ENCODE measurements at places on chromosomes 3 and 15.
A peak's percentile ranks its signal among the peaks of the same experiment; 100 is the strongest.

GRCh38 chr3:172040981-172041963, 1.9 kb downstream of the FNDC3B start:
- DNase-seq, result no peak

GRCh38 chr3:182735672-182736071, 57.6 kb upstream of the ATP11B start:
- DNase-seq, result no peak

GRCh38 chr15:77819048-77819850, 186.5 kb upstream of the LINGO1 start:
- no peak for DNase-seq

- no peak for DNase-seq
Measured at GRCh38 chr3:40337136-40338108, 27.9 kb downstream of the EIF1B start.

DNA sequence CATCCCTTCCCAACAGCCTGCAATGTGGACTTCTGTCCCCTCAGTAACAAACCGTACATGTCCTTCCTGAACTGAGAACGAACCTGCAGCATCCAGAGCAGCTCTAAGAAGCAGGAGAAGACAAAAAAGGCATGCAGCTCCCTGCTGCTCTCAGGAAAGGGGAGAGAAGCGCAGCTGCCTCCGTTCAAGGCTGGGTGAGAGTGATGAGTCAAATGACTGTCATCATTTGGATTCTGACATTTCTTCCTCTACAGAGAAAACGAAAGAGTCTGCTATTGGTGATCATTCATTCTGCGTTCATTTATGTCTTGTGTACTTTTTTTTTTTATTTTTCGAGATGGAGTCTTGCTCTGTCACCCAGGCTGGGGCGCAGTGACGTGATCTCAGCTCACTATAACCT, 677.8 kb downstream of the FHIT start:
- DNase-seq, result no peak

DNA sequence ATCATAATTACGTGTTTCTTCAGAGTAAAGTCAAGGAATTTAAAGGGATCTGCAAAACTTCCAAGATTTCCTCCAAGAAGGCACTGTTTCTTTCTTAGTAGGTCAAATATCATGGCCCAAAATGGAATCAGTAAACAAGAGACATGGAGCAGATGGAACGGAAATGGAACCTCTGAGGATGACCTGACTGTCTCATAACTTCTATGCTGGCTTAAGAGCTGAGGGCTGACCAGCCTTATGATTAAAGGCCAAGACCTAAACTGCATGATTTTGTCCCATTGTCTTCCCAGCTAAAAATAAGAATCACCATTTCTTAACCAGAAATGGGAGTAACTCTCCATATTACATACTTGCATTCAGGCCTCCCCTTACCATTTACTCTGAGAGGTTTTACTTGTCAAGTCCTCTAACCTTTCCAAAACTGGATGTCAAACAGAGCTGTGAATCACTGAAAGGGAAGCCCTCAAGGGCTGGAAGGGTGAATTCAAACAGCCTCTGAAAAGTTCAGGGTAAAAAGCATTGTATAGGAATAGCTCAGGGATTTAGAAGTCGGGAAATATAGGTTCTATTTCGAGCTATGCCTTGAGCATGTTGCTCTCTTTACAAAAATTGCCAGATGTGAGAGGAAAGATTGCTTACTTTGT, 103.7 kb downstream of the MEIS2 start:
- no peak for DNase-seq

GRCh38 chr3:119343719-119344118, 49.5 kb downstream of the ARHGAP31 start:
- no peak for DNase-seq

GRCh38 chr3:62755285-62755684, 119.9 kb downstream of the CADPS start:
- DNase-seq, result no peak

DNA sequence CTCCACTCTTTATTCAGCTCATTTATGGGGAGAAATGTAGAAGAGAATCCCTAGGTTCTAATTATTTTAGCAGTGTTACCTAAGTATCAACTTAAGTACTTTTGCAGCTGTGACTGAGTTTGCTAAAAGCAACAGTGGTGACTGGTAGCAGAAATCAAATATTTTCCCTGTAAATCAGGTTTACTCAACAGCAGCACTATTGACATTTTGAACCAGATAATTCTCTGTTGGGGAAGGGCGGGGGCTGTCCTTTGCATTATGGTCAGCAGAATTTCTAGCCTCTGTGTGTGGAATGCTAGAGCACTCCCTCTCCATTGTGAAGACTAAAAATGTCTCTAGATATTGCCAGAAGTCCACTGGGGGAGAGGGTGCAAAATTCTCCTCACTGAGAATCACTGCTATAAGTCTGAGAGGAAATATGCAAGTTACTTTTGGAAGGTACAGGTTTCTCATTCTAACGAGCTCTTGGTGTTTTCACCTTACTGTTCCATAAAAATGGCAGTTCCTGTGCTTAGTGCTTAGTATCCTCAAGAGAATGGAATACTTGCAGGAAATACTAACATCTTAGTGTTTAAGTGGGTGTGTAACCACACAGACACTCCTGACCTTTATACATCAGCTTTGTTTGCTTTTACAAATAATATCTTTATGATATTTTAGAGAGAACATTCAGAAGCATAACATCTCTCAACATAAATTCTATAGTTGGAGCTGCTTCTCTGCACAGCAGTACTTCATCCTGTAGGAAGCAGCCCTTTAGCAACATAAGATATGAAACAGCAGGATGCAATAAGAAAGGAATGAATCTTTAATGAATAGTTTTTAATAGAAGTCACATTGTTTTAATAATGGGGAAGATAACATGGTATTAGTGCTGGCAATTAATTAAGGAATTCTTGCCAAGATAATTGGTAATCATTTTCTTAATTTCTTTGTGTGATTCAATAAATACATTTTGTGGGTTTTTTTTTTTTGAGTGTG, 246.5 kb upstream of the GOLIM4 start:
- no peak for DNase-seq

GRCh38 chr15:50613600-50613999, 67.1 kb upstream of the USP50 start:
- DNase-seq, result no peak

DNA sequence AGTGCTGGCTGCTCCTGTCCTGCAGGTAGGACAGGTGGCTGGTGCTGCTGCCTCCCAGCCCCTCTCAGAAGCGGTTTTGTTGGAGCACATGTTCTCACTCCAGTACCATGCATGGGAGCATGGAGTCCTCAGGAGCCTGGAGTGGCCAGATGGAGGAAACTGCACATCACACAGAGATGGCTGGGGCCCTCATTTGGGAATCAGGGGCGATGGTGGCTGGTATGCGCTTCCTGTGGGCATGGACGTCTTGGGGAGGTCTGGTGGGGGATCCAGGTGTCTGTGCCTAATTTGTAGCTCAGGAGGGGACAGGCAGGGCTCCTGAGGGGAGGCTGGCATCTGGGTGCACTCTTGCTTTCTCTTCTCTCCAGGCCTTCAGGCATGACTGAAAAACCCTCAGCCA, 168.2 kb downstream of the KLF13 start:
- DNase-seq, result no peak

- no peak for DNase-seq
Measured at GRCh38 chr3:42685891-42686820, 819 bp downstream of the KLHL40 start.

DNA sequence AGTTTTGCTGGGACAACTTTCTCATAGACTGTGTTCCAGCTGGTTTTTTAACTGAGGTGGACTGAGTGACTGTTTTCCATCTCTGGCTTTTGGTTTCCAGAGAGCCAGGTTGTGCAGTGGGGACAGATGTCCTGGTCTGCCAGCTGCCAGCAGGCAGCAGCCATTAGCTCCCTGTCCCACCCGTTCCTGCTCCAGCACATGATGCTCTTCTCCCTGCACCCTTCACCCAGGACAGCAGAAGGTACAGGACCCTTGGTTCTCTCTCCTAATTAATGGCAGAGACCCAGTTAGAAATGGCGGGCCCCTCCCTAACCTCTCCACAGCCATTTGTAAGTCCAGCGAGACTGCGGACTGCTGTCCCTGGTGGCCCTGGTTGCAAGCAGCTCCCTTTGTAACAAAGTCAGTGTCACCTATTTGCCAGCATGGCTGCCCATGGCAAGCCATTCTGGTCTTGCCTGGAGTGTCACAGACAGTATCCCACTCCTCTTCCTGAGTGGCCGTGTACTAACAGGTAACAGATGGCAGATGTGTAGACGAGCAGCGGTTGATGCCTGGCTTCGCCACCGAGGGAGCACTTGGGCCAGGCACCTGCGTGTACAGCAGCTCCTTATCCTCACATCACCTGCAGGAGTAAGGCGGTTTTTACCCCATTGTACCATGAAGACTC, 148.3 kb downstream of the DNAJB8 start:
- no peak for DNase-seq

DNA sequence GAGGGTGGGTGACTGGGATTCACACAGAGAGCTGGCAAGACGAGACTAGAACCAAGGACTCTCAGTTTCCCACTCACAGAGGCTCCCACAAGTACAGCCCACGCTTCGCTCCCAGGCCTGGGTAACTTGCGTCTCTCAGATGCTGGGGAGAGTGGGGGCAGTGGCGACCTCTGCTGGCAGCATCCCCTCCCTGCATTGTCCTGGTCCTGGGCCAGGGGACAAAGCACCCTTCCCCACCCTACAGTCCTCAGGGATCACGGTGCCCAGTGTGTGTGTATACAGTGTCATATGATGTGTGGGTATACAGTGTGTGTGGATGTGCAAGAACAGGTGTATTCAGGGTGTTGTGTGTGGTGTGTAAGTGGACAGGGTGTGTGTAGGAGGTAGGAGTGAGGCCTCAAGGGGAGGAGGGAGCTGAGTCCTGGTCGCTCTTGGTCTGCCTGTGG, 12.8 kb downstream of the VILL start:
- DNase-seq, result peak; percentile 65

- no peak for DNase-seq
Measured at GRCh38 chr3:40262331-40262730, 47.2 kb upstream of the EIF1B start.

GRCh38 chr15:101694261-101694660, 30.0 kb downstream of the TARS3 start:
- DNase-seq, result no peak

GRCh38 chr3:192816351-192816750, 89.0 kb upstream of the FGF12 start:
- DNase-seq, result no peak

DNA sequence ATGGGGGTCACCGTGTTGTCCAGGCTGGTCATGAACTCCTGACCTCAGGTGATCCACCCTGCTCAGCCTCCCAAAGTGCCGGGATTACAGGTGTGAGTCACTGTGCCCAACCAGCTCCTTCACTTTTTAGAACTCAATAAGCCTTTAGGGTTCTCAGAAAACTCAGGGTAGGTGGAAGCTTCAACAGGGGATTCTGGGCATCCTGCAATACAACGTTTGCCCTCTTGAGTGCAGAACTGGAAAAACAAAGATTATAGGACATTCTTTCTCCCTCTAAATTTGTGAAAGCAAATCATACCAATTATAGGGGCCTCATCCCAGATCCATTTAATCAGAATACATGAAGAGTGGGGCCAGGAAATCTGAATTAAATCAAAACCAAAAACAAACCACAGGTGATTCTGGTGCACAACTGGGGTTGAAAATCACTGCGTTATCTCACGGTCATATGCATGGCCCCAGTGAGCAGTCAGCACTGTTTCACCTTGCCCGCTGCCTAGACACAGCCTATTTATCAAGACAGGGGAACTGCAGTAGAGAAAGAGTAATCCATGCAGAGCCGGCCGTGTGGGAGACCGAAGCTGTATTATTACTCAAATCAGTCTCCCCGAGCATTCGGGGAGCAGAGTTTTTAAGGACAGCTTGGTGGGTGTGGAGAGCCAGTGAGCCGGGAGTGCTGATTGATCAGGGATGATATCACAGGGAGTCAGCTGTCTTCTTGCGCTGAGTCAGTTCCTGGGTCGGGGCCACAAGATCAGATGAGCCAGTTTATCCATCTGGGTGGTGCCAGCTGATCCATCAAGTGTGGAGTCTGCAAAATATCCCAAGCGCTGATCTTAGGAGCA, 58.4 kb downstream of the TMEM44 start:
- no peak for DNase-seq

DNA sequence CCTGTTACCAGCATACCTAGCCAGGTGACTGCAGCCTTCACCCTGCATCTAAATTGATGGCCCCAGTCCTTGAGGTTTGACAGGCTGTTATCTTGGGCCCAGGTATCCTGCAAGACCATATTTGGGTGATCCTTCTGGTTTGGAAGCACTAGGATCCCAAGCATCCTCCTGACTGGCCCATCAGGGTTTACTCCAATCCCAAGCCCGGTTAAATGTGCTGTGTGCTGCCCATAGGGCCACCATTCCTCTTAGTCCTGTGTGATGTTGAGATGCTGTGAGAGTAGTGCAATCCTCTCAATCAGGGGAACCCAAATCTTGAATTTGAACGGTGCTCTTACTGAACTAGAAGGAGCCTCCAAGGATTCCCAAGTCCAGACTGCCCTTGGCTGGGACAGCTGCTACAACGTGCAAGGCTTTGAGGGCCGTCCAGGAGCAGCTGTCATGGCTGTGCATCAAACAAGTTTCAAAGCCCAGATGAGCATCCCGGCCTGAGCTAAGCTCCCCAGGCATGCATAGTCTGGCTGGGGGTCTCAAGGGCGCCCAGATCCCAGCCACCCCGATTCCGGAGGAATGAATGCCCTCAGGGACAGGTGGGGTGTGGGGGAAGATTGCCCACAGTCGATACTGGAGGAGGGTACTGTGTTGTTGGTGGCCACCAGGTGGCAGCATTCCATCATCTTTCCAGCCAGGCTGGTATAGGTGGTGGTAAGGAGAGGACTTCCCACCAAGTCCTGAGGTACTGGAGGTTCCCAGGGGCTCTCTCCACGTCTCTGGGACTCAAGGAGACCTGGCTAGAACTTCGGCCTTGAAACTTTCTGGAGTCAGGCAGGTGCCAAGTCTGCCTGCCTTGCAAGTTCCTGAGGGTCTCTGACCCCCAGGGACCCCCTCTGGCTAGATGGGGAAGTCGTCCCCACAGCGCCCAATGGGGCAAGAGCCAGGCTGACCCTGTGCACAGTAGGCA, 32.6 kb downstream of the RBM5 start:
- peak; percentile 29 for DNase-seq
